ENCODE measurements at places on chromosomes 4 and X.

DNA sequence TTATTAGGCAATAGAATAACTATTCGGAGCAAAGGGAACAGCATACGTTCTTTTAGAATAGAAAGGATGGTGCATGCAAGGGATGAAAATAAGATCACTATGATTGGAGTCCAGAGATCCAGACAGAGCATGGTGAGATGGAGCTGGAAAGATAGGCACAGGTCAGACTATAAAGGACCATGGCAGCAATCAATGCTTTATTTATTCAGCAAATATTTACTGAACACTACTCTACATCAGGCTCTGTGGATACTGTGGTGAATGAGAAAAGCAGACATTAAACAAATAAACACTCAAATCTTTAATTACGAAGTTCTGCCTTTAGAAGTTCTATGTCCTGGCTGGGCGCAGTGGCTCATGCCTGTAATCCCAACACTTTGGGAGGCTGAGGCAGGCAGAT, 44.7 kb upstream of the ACSL4 start:
- DNase-seq = no peak

DNA sequence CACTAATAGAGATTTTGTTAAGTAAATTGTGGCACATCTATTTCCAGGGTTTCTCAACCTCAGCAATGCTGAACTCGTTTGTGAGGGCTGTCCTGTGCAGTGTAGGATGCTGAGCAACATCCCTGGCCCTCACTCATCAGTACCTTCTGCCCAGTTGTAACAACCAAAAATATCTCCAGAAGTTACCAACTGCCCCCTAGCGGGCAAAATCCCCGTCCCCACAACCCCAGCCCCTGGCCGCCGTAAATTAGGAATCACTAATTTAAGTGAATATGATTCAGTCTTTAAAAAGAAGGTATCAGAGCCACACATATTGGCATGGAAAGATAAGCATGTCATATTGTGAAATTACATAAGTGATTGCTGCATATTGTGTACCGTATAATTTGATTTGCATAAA, 123.4 kb downstream of the ASB9 start:
- no peak for DNase-seq

DNA sequence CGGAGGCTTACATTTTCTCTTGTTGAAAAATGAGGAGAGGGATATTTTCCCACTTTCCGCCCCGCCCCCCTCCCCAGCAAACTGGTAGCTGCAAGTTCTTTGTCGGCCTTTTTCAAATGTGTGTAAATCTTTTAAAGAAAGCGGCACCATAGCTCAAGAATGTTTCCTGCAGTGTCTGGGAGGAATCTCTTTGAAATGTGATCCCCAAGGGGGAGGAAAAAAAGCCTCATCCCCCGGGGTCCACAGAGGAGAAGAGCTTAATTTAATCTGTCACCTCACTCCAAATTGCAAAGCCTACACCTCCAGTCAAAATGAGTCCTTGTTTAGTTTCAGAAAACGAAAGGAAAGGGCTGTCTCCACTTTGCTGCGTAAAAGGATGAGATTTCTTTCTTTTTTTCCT, 34.8 kb downstream of the ASMT start:
- DNase-seq = no peak

DNA sequence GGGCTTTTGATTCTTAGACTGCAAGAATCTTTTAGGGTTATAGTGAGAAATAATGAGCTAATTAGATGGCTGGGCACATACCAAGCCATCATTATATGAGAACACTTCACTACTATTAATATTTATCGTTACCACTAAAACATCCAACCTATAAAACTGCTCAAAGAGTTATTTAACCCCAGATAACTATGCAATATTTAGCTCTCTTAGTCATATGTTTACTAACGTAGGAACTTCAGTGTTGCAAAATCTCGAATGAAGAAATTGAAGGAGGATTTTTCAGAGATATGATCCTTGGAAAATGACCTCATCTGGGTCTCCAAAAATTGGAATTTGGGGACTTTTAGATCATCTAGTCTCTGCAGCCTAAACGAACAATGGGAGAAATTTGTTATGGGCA, 265.0 kb upstream of the RPS6KA3 start:
- DNase-seq = no peak
